MV-4-11 (cell line): ENCODE measurements at places on chromosomes 16 and 17.

GRCh38 chr17:63991611-63992010 is 6.5 kb upstream of the PRR29 start:
- no peak for DNase-seq

- DNase-seq: no peak
Measured at GRCh38 chr16:87040169-87041117, 276.7 kb downstream of the C16orf95 start.

DNA sequence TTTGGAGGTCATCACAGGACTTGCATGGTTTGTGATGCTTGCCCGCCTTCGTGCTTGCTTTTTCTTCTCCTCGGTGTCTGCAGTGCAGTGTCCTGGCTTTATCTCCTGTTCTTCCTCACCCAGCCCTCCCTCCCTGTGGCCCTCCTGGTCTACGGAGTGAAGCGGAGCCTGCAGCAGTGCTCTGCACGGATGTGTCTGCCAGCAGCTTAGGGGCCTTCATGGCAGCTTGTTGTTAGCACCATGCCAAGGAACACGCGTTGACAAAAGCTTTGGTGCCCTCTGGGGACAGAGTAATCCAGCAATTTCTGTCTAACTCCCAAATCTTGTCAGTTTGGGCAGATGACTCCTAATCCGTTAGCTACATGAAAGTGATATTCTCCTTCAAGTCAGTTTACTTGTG is 9.9 kb downstream of the DHODH start:
- DNase-seq: no peak

- no peak for DNase-seq
Measured at GRCh38 chr17:33522623-33523022, 229.5 kb upstream of the ASIC2 start.

GRCh38 chr16:9330095-9330494 is 238.7 kb downstream of the HAPSTR1 start:
- no peak for DNase-seq

DNA sequence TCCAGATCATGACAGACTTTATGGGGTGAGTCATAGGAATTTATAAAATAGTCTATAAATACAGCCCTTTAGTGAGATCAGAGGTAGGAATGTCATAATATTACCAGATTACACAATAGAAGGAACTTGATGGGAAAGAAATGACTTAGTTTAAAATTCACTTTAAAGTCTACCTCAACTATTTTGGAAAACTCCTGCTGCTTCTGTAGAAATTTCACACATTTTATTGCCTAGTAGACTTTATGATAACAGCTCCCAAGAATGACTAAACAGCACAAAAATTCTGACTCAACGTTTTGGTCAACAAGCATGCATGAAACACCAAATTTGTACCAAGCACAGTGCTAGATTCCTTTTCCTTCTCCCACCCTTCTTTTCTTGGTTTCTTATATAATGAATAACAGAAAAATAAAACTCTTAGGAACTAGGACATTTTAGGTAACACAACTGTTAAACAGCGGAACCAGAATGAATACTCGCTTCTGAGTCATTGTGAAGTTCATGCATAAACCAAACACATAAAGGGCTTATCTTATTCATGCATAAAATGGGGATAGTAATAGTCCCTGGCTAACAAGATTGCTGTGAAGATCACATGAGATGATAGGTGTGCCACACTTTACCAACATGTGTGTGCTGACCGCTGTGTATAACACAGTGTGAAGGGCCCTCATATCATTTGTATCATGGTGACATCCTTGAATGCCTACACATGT is 243.9 kb downstream of the CDH8 start:
- no peak for DNase-seq

DNA sequence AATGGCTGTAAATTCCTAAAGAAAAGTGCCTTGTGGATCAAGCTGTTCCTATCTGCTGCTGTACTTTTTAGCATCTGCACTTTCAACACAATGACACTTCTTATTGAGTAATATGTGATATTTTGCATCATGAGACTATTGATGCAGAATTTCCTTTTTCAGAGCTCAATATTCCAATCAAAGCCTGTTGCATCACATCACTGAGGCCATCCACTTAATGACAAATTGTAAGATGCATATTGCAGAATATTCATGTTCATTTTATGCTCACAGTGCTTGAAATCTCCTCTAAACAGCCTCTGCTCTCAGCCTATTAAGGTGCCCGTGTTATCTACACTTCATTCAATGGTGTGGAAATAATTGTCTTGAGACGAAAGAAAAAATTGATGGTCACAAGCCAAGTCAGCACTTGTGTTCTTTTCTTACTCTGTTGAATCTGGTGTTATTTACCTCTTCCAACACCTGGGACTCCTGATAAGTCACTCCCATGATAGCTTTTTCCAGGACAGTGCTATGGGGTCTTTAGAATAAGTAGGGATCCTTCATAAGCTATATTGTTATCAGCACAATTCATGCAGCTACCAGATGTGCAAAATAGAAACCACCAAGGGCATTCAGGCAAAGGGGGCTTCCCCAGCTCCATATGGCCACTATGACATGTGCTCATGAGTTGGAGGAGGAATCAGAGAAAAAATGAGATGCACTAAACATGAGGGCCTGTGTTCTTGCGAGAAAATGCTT is 9.3 kb upstream of the SKAP1 start:
- no peak for DNase-seq

DNA sequence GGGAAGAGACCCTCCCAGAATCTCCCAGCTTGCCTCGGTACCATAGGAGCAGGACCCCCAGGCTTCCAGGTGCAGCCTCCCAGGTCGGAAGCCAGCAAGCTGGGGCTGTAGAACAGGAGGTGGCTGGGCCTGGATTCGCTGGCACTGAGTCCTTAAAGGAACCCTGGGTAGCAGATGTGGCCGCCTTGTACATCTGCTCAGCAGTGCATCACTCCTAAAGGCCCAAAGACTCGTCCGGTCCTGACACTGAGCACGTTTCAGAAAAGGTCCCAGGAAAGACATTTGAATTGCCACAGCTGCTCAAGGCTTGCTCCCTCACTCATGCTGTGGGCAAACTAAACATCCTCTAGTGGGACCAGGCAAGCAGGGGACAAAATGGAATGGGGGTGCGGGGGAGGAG is 172.8 kb downstream of the RAB11FIP4 start:
- DNase-seq: no peak

GRCh38 chr16:74901606-74902005 is 83.3 kb downstream of the WDR59 start:
- DNase-seq: no peak

DNA sequence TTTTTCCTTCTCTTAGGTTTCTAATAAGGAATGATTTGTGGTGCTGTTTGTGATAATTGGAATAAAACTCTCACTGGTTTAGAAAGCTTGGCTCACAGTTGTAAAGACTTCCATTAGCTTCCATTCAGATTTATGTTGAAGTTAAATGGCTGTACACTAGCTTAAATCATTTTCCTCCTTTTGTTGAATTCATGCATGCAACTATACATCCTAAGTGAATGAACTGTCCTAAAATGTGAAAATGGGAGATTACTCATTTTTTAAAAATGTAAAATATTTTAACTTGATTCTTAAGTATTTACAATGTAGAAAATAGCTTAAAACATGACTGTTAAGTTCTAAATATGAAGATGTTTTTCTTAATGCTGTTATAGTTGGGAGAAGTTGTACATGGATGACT is 15.2 kb downstream of the PRKCA start:
- DNase-seq: no peak

GRCh38 chr17:29533976-29534375 is 32.9 kb downstream of the ABHD15 start:
- DNase-seq: no peak

- no peak for DNase-seq
Measured at GRCh38 chr16:89105599-89106151, 12.0 kb downstream of the ACSF3 start.
